ENCODE measurements at places on chromosomes 4 and X.

GRCh38 chrX:153454901-153455550, 9.2 kb upstream of the TREX2 start:
- DNase-seq = no peak

GRCh38 chr4:139665690-139666529, at the start of gene MGST2:
Gene MGST2, plus strand, starts transcription at chr4:139665819. Its CDS starts 201 bp downstream, at chr4:139666020.
- DNase-seq = peak; percentile 81

DNA sequence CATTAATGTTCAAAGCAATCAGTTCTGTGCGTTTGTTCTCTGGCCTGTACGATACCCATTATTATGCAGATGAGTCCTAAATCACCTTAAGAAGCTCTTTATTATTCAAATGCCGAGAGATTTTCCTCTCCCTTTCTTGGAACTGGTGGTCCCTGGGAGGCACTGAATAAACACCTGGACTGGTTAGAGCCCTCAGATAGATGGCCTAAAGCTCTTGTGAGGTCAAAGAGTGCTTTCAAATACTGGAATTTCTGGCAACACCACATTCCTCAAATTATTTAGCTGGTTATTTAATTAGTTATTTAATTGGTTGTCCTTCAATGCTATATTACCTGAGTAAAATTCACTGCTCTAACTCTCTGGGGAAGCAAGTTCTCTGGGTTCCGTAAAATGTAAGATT, 3.0 kb downstream of the ARHGEF38 start:
- no peak for DNase-seq

- no peak for DNase-seq
These were observed 258.1 kb upstream of the NEIL3 start for GRCh38 chr4:177051473-177052060.

DNA sequence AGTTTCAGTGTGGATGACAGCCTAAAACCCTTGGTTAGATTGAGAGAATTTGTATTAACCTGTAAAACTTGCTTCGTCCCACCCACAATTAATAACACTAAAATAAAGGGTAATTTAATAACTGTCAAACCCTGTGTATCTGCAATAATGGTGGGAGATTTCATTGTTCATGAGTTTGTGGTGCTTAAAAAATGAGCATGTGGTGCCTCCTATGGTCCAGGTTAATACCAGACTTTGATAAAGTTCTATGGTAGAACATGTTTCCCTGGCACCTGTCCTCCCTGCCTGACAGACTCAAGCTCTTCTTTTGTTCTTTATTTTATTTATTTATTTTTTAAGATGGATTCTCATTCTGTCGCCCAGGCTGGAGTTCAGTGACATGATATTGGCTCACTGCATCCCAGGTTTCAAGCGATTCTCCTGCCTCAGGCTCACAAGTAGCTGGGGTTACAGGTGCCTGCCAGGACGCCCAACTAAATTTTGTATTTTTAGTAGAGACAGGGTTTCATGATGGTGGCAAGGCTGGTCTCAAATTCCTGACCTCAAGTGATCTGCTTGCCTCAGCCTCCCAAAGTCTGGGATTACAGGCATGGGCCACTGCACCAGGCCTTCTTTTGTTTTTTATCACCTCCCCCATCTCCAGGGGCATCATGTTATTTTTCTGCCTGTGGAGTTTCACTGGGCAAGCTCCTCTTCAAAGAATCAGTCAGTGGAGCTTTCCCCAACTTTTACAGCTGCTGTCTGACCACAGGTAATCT, 289.2 kb downstream of the NR3C2 start:
- DNase-seq = no peak

- no peak for DNase-seq
These were observed 249.6 kb downstream of the OPHN1 start for GRCh38 chrX:68183612-68184214.

GRCh38 chr4:40403081-40403480, 67.9 kb downstream of the CHRNA9 start:
- DNase-seq = no peak

DNA sequence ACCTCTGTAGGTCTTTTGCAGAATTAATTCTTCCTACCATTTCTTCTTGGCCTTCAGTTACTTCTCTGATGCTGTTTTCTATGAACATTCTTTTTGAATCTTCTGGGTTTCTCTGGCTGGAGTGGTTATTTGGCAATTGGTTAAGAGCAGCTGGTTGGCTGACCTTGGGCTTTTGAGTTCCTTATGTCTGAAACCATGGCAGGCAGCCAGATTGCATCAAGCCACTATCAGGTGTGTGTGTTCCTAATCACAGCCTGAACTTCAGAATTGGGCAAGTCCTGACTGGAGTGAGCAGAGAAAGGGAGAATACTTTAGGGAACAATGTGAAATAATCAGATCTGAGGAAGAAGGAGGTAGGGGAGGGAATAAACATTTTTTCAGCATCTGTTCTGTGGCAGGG, 90.2 kb downstream of the ARHGAP10 start:
- peak; percentile 97 for DNase-seq

GRCh38 chr4:5752376-5753184, 41.6 kb downstream of the EVC start:
- no peak for DNase-seq
